ENCODE measurements at places on chromosomes 4 and X.

DNA sequence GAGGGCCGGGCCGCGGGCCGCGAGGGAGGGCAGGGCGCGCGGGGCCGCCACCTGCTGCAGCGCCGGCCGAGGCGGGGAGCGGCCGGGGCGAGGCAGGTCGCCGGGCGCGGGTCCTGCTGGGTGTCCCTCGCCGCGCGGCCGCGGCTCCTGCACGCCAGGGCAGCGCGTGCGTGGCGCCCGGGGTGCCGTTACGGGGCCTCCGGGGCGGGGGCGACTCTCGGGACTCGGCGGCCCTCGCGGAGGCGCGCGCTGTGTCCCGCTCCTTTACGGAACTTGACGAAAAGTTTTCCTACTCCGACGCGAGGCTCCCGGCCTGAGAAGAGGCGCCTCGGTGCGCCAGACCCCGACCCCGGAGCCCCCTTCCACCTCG lies 329 bp downstream of the TBC1D14 start:
- DNase-seq: no peak

- DNase-seq: no peak
These were observed 105.0 kb upstream of the NR0B1 start for GRCh38 chrX:30414144-30414543.

- DNase-seq: no peak
These were observed 480.1 kb downstream of the RPA4 start for GRCh38 chrX:97363843-97364242.

DNA sequence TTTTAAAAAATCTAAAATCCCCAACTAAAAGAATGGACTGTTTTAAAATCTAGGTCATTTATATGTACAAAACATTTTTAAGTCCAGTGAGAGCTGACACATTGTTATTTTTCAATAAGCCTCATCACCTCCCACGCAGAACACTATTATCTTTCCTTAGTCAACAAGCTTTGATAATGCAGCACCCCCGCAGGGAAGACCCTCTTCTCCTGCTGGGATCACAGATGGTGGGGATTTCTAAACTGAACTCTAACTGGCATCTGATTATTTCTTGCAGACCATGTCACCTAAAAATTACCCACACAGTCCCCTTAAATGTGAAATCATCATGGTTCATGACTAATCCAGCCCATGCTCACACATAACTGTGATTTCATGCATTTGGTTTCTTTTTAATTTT lies 11.6 kb downstream of the SYTL4 start:
- DNase-seq: no peak

DNA sequence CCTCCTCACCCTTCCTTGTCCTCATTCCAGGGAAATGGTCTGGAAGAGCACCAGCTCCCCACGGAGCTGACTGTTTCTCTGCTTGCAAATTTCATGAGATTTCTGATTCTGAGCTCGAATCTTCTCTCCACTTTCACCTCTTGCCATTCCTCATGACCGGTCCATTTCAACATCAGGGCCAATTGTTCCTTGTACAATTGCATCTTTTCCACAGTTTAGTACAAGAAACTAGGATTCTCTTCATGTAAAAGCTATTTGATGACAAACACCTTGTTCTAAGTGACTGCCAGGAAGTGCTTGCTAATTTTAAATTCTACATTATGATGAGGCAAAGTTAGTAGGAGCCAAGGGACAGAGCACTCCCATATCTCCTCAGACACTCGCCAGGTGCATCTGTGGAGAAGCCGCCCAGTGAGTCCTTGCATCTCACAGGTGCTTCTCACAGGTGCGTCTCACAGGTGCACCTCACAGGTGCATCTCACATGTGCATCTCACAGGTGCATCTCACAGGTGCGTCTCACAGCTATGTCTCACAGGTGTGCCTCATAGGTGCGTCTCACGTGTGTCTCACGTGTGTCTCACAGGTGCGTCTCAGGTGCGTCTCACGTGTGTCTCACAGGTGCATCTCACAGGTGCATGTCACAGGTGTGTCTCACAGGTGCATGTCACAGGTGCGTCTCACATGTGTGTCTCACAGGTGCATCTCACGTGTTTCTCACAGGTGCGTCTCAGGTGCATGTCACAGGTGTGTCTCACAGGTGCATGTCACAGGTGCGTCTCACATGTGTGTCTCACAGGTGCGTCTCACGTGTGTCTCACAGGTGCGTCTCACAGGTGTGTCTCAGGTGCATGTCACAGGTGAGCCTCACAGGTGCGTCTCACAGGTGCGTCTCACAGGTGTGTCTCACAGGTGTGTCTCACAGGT lies 3.0 kb upstream of the PDE6B start:
- DNase-seq: no peak

GRCh38 chr4:156038772-156039171 lies 85.1 kb upstream of the CTSO start:
- no peak for DNase-seq

- no peak for DNase-seq
These were observed 101.6 kb upstream of the PPARGC1A start for GRCh38 chr4:23991444-23991843.

- DNase-seq: no peak
These were observed 89.4 kb downstream of the IRF2 start for GRCh38 chr4:184384810-184385557.

- no peak for DNase-seq
These were observed 55.3 kb downstream of the JADE3 start for GRCh38 chrX:46967547-46967946.

DNA sequence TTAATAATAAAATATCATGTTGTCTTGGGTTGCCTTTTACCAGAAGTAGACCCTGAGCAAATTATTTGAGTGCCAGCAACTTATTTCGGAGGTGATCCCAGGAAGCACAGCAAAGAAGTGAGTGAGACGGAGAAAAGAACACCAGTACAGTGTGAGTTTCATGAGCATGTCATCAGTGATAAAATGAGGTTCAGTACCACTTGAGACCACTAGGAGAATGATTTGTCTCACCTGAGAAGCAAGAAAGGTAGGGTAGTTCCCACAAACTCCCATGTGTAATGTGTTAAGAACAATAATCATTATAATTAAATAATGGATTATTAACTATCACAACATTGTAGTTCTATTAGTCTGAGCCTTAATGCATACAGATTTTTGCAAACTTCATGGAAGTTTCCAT lies 112.8 kb upstream of the DMD start:
- DNase-seq: no peak

- DNase-seq: no peak
These were observed 3.7 kb upstream of the BEX4 start for GRCh38 chrX:103211012-103211715.

- DNase-seq: no peak
These were observed 200.2 kb downstream of the CLCN4 start for GRCh38 chrX:10356979-10357378.

- DNase-seq: no peak
These were observed 77.7 kb upstream of the DHX15 start for GRCh38 chr4:24662056-24662455.

DNA sequence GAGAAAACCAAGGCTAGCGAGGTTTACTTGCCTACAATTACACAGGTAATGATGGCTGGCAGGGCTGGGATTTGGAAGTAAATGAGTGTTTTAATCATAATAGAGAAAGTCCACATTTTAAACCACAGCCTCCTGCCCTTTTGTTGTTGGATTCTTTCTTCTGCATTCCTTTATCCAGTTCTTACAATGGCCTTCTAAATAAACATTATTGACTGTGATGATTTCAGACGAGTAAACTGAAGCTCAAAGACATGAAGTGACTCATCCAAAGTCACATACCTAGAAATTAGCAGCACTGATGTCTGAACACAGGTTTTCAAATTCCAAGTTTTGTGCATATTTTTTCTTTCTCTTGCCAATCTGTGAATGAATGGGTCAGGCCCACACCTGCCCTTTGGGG lies 51.2 kb upstream of the C1QTNF7 start:
- no peak for DNase-seq

GRCh38 chrX:28177202-28177601 lies 196.0 kb upstream of the DCAF8L1 start:
- no peak for DNase-seq

- DNase-seq: no peak
These were observed 115.1 kb downstream of the SLC39A8 start for GRCh38 chr4:102230194-102230593.

DNA sequence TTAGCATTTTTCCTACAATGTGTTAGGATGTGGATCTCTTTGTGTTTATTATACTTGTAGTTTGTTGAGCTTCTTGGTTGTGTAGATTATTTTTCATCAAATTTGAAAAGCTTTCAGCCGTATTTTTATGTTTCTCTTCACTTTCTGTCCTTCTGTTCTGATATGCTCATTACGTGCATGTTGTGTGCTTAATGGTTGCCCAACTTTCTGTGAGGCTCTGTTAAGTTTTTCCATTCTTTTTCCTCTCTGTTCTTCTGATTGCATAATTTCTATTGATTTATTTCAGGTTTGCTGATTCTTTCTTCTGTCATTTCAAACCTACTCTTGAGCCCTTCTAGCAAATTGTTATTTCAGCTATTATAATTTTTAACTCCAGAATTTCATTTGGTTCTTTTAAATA lies 478.2 kb downstream of the IL1RAPL1 start:
- DNase-seq: no peak

GRCh38 chr4:122170775-122171174 lies 18.6 kb downstream of the BLTP1 start:
- no peak for DNase-seq

DNA sequence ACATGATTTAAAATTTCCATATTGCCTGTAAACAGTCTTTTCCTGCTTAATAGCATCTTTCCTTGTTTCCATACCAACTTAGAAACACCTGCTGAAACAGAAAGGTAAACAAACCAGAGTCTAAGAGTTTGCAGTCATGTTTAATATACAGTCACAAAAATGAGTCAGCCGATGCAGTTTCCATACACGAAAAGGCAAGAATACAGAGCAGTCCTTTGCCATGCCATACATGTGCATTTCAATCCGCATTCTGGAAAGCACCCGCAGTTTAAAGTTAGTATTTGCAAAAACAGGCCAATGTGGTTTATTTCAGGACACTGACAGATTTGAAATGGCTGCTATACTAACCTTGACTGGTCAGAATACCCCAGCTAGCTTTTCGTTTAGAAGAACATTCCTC lies 32.1 kb downstream of the ASB5 start:
- DNase-seq: no peak

GRCh38 chr4:5383191-5383980 lies 325.0 kb downstream of the EVC2 start:
- DNase-seq: no peak

DNA sequence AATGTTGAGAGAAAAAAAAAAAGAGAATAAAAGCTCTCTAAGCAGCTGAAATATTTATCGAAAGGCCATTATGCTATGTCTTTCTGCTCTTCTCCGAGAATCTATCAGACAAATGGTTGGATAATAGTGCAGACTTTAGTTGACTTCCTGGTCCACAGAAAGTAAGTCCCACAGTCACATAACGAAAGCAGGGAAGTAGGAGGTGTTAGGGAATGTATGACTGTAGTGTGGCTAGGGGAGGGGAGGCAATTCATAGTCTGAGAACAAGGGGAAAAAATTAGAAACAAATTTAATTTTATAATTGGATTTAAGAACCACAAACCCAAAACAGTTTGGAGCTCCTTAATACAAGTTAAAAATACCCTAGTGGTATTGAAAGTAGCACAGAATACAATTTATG lies 79.7 kb upstream of the VEGFC start:
- no peak for DNase-seq

GRCh38 chrX:44875185-44875489 lies 2.1 kb downstream of the KDM6A start:
- no peak for DNase-seq

DNA sequence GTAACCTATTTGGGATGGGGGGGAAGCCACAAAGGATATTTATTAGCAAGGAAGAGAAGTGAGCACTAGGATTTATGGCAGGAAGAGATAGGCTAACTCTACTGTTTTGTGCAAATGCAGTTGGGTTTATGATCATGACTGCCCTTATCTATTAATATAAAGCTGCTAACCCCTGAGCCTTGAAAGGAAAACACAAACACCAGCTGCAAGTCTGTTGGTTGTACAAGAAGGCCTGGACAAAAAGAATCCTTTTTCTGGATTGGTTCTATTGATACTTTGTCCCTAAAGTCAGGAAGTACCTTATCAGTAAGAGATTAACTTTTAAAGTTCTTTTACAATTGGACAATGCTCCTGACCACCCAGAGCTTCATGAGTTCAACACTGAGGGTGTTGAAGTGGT lies 188.8 kb downstream of the LRBA start:
- DNase-seq: no peak

DNA sequence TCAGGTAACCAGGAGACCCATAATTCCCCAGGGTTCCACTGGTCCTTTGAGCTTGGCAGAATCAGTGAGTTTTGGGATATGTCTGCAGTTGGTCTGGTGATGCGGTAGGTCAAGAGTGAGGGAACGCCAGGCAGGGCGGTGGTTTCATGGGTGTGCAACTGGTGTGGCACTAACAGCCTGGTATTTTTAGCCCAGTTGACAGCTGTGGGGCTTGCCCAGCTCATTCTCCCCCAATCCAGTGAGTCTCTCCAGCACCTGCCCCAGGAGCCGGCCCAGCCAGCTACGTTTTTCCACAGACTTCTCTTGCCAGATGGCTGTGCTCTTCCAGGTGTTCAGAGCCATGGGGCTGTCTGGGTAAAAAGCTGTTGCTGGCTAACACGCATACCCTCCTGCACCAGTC lies 1019.9 kb downstream of the CCSER1 start:
- no peak for DNase-seq

GRCh38 chrX:22616867-22617266 lies 344.2 kb downstream of the CBLL2 start:
- DNase-seq: no peak

GRCh38 chr4:124530464-124531077 lies 182.0 kb downstream of the ANKRD50 start:
- peak; percentile 33 for DNase-seq

- DNase-seq: no peak
These were observed 127.6 kb upstream of the ETNPPL start for GRCh38 chr4:108890484-108890881.

GRCh38 chr4:96108146-96108545 lies 268.3 kb downstream of the PDHA2 start:
- DNase-seq: no peak

- DNase-seq: no peak
These were observed 53.6 kb upstream of the HPSE start for GRCh38 chr4:83388313-83388676.

- no peak for DNase-seq
These were observed 63.0 kb downstream of the GPC3 start for GRCh38 chrX:133922390-133922771.

DNA sequence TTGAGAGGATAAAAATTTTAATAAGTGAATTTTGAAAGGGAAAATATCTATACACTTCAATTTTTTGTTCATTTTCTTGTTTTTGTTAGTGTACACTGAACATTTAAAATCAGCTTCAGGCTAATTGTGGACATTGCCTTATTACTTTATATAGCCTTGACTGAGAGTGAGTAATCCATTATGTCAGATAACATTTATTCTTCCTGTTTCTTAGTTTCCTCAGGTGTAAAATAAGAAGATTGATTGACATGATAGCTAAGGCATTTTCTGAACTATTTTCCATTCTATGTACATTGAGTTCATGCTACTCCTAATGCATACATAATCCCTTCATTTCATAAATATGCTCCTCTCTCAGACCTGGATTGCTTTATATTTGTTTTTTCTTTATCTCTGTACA lies 607.3 kb upstream of the AADAT start:
- no peak for DNase-seq

DNA sequence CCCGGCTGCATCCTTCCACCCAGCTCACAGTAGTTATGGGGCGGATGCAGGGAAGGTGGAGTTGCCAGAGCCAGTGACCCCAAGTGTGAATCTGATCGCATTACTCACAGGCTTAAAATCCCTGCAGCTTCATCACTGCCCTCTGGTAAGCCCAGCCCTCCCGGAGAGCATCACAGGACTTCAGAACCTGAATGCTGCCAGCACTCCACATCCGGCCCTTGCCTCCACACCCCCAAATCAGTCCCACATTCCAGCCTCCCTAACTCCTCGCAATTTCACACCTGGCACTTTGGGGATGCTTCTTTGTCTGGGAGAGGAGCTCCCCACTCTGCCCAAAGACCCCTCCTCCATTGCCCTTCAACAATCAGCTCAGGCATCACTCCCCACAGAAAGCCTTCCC lies 15.6 kb downstream of the RASL11B start:
- no peak for DNase-seq
